ENCODE measurements at places on chromosomes 12 and 14.

DNA sequence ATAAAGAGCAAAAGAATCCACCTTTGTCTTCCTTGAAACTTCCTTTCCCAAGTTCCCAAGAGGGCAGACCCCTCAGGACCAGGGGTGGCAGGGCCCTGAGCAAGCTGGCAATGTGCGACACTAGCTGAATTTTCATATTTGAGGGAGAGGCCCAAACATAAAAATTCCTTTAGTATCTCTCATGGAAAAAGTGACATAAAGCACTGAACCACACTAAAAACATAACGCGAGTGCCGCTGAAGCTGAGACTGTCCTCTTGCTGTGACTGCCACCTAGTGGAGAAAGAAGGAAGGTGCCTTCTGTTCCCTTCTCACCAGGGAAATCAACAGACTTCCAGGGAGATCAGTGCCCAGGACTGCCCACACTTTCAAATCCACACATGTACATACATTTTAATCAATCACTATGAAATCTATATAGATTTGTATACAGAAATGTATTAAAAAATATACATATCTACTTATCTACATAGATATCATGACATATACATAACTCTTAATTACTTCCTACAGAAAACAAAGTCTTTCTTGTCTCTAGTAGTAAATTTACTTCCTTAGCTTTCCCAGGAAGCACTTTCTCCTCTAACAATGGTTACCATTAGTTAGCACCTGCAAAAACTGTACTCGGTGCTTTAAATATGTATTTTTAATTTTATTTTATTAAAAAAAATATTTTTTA, 53.8 kb downstream of the SSH1 start:
- DNase-seq, result peak; percentile 79

- DNase-seq, result no peak
Observed at GRCh38 chr14:44369401-44370123, 137.5 kb downstream of the FSCB start.

DNA sequence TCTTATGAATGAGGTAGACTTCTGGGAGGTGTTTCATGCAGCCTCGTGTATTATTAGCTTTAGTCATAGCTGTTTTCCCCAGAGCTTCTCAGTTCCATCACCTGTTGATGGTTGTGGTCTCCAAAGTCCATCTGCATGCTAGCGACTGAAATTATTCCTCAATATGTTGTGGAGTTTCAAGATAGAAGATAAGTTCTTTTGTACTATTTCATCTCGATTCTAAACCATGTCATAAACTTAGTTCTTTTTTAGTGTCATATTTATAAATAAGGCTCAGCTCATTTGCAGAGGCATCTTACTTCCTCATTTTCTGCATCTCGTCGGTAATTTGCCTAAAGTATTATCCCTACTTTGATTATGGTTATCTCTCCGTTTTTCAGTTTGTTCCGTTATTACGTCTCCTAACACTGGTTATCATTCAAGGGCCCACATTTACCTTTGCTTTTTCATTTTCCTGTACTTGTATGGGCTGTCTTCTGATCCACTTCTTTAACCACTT, 119.1 kb downstream of the ITPR2 start:
- DNase-seq, result no peak

- no peak for DNase-seq
Observed at GRCh38 chr12:57716305-57716704, 22.2 kb downstream of the AGAP2 start.

DNA sequence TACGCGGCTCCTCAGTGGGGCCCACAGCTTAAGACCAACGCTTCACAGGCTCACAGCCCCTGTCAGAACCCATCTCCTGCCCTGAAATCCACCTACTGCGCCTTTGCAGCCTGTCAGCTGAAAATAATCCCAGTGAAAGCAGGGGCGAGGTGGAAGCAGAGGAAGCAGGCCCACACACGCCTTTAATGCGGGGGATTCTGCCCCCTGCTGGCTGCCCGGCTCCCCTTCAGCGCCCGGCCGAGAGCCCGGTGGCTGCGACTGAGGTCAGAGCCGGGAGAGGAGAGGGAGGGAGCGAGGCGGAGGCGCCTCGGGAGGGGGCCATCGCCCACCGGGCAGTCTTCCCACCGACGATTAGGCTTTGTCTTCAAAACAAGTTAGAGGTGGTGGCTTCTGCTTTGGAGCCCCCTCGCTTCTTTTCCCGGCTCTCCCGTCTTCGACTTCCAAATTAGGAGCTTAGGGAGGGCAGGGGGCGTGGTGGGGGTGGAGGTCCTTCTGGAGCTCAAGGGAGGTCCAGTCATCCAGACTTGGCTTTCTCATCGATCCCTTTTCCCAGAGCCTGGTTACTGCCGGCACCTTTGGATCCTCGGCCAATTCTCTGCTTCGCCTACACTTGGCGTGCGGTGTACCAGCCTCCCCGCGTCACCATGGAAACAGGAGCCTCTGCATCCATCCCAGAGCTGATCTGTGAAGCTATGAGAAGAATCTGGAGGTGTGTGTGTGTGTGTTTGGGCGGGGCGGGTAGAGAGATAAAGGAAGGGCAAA, 25.2 kb upstream of the RND1 start:
- no peak for DNase-seq

GRCh38 chr14:38250331-38250730, 5.6 kb downstream of the CLEC14A start:
- DNase-seq, result no peak

- no peak for DNase-seq
Observed at GRCh38 chr14:92040431-92041051, 682 bp upstream of the TRIP11 start.

- DNase-seq, result no peak
Observed at GRCh38 chr12:113039911-113040445, 16.6 kb upstream of the DTX1 start.

GRCh38 chr14:35133542-35134328, 11.4 kb downstream of the PRORP start:
- DNase-seq, result no peak

DNA sequence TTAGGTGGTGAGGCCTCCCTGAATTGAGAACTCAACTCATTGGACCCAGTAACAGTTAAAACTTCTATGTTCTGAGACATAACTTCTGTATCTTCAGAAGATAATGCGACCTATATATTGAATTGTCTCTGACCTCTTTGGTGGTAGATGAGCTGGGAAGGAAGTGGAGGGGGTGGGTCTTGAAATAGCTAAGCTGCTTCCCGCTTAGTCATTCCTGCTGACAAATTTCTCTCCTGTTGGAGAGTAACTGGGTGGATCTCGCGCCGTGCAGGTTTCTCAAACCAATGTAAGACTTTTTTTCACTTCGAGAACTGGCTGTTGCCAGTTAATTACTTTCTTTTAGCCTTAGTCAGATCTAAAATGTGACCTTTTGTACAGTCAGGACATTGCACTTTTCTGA, 100.8 kb downstream of the PPHLN1 start:
- DNase-seq, result no peak

DNA sequence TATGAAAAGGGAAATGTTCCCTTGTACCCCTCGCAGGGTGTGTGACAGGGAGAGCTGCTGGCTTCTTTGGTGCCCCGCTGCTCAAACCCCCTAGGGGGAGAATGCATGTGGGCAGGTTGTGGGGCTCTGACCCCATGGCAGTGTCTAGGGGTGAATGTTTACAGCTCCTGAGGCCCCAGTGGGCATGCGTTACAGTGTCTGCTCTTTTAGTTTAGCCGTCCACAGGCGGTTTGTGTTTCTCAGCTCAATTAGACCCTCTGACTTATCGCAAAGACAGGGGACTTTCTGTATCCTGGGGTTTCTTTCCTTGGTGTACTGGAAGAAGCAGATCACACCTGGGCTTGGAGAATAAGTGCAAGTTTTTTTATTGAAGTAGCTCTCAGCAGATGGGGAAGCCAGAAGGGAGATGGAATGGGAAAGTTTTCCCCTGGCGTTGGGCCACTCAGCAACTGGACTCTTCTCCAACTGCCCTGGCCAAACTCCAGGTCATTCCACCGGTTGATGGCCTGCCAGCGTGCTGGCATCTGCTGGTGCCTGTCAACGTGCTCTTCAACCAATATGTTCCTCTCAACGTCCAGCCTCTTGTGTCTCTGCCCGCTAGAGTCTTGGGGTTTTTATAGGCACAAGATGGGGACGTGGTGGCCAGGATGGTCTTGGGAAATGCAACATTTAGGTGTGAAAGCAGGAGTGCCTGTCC, 720.9 kb downstream of the FSCB start:
- no peak for DNase-seq

DNA sequence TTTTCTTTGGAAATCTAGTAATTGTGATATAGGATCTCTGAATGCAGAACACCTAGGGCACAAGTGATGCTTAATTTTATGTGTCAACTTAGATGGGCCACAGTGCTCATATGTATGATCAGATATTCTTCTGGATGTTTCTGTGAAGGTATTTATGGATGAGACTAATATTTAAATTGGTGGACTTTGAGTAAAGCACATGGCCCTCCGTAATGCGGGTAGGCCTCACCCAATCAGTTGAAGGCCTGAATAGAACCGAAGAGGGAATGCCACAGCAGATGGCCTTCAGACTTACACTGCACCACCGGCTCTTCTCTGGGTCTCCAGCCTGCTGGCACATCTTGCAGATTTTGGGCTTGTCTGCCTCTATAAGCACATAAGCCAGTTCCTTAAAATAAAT, 60.0 kb downstream of the ETV6 start:
- no peak for DNase-seq

DNA sequence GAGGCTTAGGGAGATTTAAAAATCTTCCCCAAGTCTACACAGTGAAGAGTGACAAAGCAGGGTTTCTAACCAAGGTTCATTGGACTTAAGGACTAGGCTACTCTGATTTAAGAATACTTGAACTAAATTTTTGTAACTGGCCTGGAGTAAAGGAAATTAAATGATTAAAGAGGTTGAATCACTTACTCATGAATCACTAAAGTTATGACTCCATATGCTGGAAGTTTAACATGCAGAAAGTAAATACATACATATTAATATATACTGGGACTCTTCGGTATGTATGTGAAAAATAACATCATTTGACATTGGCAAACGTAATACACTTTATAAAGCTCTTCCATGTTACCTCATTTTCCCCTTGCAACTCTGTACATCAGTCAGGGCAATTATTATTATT, 322.9 kb downstream of the KCNH5 start:
- DNase-seq, result no peak

DNA sequence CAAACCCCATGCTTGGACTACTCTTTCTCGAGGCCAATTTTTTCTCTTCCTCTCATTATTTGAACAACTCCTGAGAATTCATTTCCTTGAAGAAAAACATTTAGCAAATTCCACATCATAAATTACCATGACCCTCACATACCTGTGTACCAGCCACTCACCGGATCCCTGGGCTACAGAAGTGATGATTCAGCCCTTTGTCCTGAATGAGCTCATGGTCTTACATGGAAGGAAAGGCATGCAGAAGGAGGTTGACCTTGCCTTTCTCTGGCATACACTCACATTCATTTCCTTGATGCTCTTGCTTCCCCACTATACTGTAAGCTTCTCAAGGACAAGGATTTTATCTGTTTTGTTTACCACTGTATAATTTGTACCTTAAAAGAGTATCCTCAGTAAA, 191.5 kb downstream of the SLC5A8 start:
- DNase-seq, result peak; percentile 76

DNA sequence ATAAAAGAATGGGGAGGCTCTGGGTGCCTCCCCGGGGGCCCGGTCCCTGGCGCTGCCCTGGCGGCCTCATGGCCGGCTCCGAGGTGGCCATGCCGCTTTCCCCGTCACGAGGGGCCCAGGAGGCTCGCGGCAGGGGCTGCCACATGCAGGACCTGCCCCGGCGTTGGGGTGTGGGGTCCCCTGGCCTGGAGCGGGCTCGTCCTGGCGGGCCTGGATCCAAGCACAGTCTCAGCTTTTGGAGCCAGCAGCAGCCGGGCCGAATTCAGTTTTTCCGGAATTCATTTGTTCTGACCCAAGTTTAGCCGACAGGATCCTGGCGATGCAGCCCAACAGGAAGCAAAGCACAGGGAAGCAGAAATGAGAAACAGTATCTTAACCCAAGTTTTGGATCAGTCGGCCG, 26.4 kb upstream of the AEBP2 start:
- DNase-seq, result no peak

GRCh38 chr14:75295061-75295461, 16.4 kb downstream of the FOS start:
- no peak for DNase-seq

GRCh38 chr12:12800406-12801180, 12.6 kb upstream of the DDX47 start:
- no peak for DNase-seq

DNA sequence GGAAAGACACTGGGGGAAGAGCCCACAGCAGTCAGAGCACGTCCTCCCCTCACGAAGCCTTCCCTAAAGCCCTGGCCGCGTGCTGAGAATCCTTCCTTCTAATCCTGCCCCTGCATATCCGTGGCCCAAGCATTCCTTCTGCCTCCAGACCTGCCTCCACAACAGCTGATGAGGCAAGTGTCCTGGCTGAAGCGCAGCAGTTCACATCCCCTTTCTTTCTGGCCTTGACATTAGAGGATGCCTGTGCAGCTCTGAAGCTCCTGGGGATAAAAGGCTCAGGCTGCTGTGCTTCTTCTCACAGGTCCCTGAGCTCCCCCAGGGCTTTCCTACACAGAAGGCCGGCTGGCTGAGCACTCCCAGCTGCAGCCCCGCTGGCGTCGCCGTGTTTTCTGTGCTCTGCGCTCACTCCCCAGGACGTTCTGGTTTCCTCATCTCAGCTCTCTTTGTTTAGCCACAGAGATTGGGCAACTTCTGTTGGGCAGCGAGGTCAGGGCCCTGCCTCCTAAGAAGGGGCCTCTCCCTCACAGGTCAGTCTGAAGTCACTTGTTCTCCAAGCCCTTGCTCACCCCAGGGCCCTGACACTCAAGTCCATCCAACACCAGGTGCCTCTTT, 45.8 kb downstream of the NINJ2 start:
- DNase-seq, result no peak

DNA sequence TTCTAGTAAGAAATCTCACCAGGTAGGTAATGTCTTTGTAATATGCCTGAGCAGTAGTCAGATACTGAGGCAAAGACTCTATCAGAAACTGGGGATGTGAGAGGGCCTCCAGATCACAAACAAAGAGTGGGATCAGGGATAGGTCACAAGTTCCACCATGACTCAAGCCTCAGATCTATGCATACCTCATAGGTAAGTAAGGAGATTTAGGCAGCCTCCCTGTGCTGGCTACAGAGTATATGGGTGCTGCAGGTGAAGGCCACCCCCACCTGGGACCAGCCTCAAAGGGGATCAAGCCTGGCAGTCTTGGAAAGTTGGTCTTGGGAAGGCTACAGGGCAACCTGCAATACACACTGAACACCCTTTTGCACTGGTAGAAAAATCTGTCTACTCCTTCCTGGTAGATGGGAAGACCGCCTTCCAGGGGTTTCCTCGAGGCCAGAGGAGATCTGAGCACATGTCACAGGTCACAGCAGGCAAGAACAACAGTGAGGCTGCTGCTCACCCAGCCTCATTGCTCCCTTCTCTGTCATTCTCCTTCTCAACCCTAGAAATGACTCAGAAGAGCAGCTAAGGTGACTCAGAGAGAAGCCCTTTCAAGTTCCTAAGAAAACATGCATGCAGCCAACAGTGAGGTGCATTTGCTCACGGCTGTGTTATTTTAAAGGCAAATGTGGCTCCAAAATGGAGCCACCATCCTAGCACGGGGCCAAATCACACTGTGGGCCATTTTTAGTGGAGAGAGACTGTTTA, 143.4 kb upstream of the CDKN3 start:
- DNase-seq, result peak; percentile 54

GRCh38 chr14:39615352-39615751, 183.1 kb upstream of the FBXO33 start:
- DNase-seq, result no peak

GRCh38 chr14:75127903-75128595, 1.2 kb upstream of the NEK9 start:
- no peak for DNase-seq

Measured in GM04503 (cell line).